NCI-H1048 (cell line): ENCODE measurements at places on chromosomes 7 and 10.

DNA sequence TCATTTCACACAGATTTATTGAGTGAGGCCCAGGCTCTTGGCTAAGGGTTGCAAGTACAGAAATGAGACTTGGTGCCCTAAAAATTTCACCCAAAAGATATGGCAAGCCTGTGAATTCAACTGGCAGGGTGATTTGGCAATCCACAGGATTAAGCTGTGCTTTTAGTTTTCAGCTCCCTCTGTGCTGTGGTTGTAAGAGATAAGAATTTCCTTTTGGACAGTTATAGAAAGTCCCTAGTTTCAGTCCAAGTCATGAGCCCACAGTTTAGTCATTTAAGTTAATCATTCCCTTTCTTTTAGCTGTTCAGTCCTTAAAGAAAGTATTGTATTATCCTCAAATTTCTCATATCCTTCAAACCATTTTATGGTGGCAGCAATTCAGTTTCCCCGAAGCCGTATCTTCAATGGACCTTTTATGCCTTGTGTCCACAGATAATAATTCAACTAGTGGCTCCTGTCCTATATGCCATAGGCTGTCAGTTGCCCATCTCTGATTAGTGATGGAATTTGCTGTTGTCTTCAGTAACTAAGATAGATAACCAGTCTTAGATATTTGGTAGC, 73.4 kb upstream of the NAMPT start:
- no peak for DNase-seq

DNA sequence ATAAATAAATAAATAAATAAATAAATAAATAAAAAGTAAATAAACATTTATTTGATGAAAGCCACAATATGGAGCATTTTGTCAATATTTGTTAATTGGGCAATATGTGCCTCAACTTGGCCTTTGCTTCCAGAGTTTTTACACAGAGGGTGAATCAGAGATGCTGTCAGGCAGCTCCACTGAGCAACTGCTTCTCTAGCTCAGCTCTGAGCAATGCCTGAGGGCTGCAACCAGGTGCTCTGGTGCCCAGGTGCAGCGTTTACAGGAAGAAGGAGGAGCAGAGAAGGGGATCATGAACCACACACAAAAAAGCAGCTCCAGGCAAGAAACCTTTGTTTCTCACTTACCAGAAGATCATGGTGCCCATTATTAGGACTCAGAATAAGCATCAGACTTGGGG, 876.2 kb upstream of the AUTS2 start:
- no peak for DNase-seq

- DNase-seq: no peak
These were observed 45.1 kb upstream of the LYZL1 start for GRCh38 chr10:29243750-29244149.

GRCh38 chr10:13700473-13701144, 113.8 kb downstream of the PRPF18 start:
- DNase-seq: peak; percentile 46

DNA sequence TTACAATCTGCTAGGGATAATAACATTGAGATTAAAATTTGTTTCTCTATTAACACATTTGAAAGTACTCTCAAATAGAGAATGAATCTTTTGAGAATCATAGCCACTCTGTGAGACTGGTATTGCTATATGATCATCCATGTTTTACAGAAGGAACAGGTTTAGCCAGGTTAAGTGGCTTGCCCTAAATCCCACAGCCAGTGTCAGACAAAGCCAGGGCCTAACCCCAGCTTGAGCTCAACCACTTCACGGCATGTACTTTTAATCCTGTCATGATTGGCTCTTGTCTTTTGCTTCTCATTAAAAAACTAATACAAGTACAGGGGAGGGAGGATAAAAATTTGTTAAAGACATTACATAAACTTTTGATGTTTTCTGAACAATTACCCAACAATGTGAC, 3.8 kb upstream of the ZNRF2 start:
- DNase-seq: no peak

DNA sequence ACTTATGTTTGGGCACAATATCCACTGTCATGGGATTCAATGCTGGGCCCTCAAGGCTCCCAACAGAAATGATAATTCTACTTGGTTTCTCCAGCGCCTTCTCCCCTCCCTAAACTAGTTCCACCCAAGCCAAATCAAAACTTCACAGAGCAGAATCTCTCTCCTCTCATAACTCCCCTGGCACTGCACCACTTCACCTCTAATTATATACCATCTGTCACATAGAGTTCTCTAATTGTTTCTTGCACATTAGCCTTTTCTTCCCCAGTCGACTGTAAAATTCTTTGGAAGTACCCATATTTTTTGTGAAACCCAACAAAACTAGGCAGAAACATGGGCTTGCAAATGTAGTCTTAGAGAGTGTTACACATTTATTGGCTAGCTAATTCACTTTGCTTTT, 8.1 kb downstream of the SGMS1 start:
- no peak for DNase-seq

DNA sequence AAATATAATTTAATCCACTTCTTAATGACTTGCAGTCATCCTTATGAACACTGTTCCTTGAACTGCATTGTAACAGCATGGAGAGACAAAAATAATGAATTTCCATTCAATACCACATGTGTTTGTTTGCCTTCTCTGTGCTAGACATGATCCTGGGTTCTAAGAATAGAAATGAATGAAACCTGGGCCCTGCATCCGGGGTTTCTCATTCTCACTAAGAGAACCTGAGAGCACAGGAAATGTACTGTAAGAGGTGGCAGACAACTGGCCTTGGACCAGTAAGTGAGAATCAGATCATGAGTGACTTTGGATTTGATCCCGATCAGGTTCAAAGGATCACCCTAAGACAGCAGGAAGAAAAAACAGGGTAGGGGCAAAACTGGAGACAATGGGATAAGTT, 37.2 kb upstream of the CUL1 start:
- no peak for DNase-seq

DNA sequence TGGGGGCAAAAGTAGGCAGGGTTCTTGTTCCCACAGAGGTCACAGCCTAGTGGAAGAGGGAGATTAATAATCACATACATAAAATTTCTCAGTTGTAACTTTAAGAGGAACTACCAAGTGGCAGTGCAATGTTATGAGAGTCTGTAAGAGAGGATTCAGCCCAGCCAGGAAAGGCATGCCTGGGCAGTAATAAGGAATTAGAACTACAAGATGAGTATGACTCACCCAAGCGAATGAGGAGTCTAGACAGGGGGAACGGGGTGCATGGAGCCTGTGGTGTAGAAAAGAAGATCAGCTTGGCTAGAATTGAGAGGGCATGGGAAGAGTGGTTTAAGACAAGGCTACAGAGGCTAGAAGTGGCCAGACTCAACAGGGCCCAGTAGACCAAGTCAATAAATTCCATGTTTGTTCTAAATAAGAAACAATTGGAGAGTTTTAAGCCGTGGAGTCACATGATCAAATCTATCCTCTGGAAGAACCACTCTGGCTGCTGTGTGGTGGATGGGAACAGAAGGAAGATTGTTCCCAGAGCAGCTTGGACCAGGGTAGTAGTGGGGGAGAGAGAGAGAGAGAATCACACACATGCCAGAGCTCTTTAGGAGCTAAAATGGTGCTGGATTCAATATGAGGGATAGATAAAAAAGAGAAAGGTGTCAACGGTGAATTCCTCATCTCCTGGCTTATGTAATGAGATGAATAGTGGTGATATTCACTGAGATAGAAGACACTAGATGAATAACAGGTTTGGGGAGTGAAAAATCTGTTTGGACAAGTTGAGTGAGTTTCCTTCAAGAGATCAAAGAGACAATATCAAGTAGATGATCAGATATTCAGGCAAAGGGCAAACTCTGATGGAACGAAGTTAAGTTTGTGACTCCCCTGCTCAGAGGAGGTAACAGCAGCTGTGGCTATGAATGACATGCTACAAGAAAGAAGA, 265.1 kb downstream of the FGFR2 start:
- no peak for DNase-seq

DNA sequence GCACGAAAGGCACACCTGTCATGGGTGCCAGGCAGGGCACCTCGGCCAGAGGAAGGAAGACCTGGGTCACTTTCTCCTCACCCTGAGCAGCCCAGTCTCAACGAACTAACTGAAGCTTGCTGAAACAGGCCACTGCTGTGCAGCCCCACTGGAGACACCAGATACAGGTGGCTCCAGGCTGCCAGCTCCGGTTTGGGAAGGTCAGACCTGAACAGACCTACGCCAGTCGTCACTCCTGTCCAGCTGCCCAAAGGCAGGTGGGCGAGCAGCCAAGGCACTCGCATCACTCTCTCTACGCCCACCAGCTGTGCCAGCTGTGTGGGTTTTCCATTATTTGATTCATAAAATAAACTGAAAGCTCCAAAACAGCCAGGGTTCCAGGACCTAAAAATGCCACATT, 256.1 kb downstream of the ZMYND11 start:
- no peak for DNase-seq

DNA sequence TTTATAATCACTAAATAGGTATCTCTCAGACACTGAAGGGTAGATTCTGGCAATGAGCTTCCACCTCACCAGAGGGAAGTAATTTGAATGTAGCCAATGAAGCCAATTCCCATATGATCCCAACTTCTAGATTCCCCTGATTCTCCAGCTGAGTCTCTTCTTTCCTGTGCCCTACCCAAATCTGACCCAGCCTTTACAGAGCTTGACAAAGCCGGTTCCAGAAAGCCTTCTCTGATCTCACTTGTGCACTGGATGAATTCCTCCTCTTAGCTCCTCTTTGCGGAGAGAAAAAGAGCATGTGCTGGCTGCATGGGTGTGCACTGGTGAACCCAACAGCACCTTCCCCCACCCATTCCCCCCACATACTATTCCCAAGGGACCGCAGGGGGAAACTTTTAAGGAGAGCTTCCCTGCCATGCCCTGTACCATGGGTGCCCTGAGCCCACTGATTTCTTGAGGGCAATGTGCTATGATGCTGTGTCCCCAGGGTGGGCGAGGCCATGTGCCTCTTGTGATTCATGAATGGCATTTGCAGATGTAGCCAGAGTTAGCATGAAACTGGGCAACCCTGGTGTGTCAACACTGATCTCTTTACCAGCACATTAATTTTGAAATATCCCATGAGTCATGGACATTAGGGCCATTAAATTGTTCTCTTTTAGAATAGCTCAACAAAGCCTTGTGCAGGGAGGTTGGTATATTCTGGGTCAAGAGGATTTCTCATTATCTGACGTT, 50.4 kb upstream of the PLEKHA1 start:
- no peak for DNase-seq

DNA sequence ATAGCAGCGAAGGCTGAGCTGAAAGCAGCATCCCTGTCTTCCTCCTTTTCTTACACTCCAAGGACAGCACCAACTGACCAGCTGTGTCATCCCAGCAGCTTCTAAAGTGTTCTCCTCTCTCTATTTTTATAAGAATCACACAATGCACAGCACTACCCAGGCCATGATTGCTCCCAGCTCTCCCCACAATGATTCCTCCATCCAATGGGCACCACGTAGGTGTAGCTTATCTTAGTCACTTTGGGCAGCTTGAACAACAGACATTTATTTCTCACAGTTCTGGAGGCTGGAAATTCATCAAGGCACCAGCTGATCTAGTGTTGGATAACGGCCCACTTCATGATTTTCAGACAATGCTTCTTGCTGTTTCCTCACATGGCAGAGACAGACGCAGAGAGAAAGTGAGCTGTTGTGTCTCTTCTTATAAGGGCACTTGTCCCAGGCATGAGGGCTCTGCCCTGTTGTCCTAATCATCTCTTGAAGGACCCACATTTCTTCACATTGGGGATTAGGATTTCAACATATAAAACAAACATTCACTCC, 92.0 kb upstream of the CDC14C start:
- no peak for DNase-seq

- no peak for DNase-seq
These were observed 178.7 kb upstream of the PODXL start for GRCh38 chr7:131735101-131735500.

- DNase-seq: no peak
These were observed 2.7 kb downstream of the OPN4 start for GRCh38 chr10:86657011-86657395.

- DNase-seq: no peak
These were observed 17.4 kb upstream of the BAIAP2L1 start for GRCh38 chr7:98418271-98418635.
